ENCODE measurements at places on chromosomes 11 and 22.

- no peak for DNase-seq
Measured at GRCh38 chr22:33300165-33300564, 242.0 kb upstream of the SYN3 start.

- no peak for DNase-seq
Measured at GRCh38 chr22:29890760-29891159, 7.8 kb downstream of the MTMR3 start.

GRCh38 chr11:33324302-33324985 lies 67.3 kb downstream of the HIPK3 start:
- no peak for DNase-seq

DNA sequence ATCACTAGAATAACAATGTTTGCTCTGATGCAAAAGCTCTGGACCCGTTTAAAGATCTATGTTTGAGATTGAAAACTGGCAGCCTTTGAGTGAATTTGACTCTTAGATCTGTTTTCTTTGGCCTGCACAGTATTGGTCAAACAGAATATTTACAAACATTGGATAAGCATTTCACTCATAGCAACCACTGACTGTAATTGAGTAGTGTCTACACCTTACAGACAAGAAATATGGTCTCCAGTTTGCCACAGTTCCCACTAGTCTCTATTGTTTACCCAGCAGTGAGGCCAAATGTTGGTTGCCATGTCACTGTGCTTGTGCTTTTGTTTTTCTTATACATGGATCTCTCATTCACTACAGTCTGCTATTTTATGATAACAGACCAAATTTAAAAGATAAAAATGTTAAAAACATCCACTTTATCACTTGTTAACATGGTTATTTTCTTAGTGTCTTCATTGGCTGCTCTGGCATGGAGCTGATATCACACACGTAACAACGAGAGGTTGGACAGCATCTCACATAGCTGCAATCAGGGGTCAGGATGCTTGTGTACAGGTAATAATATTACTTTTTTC lies 12.2 kb downstream of the ANKRD42 start:
- DNase-seq = no peak

GRCh38 chr11:112795142-112795815 lies 165.9 kb upstream of the NCAM1 start:
- no peak for DNase-seq

DNA sequence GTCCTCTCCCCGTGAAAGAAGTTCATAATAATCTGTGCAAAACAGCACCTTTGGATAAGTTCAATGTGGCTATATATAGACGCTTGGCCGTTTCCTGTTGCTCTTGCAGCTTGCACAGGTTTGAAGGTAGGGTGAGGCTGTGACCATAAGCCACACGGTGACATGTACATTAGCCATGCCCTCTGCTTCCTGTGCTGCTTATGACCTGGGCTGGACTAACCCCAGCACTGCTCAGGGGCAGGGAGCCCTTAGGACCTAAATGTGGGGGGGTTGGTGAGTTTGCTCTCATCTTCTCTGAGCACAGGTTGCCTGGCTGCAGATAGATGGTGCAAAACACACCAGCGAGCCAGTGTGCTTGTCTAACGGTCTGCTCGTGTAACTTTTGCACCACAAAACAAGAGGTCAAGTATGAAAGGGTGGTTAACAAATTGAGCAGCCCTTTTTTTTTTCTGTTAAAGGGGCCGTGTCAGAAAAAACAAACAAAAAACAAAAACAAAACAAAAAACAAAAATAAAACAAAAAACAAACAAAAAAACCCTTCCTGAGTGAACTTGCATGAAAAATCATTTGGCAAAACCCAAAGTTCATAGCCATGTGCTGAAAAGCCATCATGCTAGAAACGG lies 37.3 kb downstream of the FLI1 start:
- no peak for DNase-seq

DNA sequence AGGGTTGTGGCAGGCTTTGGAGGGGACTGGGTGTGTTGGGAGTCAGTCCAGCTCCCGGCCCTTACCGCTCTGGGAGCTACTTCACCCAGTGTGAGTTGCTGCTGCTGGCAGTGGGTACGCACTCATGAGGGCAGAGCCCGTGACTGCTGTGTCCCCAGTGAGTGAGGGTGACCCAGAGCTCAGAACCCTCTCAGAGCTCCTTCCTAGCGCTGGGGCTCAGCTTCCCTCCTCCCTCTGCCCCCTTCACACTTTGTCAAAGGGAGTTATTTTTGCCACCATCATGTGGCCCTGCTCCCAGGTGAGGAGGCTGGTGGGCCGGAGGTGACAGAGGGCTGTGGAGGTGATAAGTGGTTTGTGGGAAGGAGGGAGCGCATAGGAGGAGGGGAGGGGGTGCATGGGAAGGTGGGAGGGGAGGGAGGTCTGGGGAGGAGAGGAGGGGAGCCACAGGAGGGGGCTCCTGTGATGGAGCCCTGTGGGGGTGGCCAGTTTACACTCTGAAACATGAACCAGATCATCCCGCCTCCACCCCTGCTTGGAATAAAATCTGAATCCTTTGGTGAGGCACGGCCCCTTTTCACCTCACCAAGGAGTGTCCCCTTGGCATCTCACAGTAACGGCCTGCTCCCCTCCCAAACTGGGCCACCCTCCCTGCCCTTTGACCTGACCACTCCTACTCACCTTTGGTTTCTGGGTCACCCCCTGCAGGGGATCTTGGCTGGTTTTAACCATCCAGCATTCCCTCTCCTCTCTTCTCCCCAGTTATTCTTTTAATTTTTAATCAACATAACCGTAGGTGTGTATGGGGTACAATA lies 9.9 kb downstream of the NDUFV1 start:
- no peak for DNase-seq

GRCh38 chr22:49994361-49995040 lies 18.1 kb downstream of the IL17REL start:
- no peak for DNase-seq

DNA sequence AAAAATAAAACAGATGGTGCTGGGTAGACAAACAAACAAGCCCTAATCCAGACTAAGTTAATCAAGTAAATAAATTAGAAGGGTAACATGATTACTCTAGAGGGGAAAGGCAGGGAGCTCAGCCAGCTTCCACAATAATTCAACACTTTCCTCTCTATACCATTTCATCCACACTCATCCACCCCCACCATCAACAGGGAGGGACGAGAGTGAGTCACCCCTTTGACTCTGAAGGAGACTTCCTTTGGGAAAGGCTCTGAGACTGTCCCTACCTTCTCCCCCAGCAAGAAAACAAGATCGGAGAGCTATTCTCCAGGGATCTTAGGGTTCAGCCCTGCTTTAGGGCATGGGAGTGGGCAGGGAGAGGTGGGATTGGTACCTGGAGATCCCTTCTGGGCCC lies 33.1 kb downstream of the TRIM66 start:
- no peak for DNase-seq

DNA sequence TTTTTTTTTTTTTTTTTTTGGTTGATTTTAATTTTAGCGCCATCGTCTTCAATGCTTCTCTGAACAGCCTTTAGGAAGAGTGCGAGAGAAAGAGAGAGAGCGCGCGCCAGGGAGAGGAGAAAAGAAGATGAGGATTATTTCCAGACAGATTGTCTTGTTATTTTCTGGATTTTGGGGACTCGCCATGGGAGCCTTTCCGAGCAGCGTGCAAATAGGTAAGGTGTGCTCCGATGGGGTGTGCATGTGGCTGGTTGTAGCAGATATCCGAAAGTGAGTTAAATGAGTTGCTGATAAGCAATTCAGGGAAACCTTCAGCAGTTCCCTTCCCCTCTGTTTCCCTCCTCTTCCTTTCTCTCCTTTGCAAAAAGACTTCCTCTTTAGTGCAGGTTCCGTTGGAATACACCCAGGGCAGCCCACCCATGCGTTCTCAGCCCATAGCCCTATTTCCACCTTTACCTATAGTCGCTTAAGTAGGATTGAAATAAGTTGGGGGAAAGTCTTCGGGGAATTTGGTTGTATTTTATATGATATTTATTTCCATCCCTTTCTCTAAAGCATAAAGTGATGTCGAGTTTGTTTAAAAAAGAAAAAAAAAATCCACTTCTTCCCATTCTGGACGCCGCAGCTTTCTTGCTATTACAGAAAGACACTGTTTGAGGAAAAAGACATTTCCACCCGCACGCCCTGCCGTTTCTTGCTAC lies 1.1 kb downstream of the GRIA4 start:
- DNase-seq = no peak

DNA sequence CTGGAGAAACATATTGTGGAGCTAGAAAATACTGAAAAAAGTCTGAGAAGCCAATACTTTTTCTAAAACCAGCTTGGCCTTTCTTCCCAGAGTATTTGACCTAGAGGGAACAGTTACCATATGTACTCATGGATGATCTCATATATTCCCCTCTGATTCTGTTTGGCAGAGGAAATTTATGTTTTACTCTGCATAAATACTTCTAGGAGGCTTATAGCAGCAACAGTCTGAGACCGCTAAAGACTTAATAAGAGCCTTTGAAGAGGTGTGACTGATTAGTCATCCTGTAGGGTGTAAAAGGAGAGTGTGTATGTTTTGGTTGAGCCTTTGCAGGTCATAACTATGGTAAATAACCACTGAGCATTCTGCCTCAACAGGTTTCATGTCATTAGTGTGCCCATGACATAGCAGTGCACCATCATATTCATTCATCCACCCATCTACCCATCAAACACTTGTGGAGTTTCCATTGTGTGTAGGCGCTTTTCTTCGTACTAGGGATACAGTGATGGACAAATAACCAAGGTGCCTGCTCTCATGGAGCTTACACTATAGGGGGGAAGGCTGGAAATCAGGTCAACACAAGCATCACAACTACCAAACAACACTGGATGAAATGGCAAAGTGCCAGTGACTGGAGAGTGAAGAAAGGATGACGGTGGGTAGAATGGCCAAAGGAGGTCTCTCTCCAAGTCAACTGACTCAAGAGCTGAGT lies 44.5 kb downstream of the TRAF6 start:
- no peak for DNase-seq

GRCh38 chr11:67613960-67614715 lies 7.4 kb downstream of the NDUFV1 start:
- DNase-seq = peak; percentile 84
